Right lung (tissue), 10 donors: ENCODE measurements at places on chromosomes 5 and 9. TPM values are rescaled to one million over a fixed set of nuclear protein-coding genes. Genes with fewer than 3 reads are reported as not detected.

Gene PSMD5
- polyA plus RNA-seq = 46.3 TPM

Gene DNAI1
- 7.0 TPM for polyA plus RNA-seq

Gene SPINK4
- polyA plus RNA-seq = not detected

Gene SAXO1
- polyA plus RNA-seq = 0.31 TPM

DNA sequence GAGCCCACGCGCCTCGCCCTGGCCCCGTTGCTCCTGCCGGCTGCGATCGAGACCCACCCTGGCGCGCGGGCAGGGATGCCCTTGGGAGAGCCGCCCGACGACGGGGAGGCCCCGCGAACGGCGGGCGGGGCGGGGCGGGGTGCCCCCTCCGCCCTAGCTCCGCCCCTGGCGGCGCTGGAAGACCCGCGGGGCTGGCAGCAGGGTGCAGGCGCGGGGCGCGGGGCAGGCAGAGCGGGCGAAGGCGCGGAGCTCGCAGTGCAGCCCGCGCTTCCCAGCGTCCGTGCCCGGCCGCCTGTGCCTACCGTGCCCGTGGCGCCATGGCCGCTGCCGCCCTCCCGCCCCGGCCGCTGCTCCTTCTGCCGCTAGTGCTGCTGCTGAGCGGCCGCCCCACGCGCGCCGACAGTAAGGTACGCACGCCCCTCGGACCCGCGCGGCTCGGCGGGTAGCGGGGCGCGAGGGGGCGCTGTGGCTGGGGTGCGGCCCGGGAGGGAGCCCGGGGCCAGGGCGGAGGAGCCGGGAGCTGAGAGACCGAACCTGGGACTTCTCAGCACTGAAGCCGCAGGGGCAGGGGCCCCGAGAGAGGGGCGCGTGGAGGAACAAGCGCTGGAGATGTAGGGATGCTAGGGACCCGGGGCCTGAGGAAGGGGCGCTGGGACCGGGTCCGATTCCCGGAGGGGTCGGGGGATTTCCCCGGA is at the start of gene OLFML2A:
OLFML2A (plus strand) TSS at position 180 of the 695 bp plus-strand sequence; CDS start at position 318, 138 bp downstream.
- no peak for DNase-seq

GRCh38 chr5:139651853-139652787 is 4.0 kb downstream of the CXXC5 start:
- no peak for DNase-seq

GRCh38 chr5:68172314-68172713 is 43.2 kb upstream of the PIK3R1 start:
- no peak for DNase-seq

DNA sequence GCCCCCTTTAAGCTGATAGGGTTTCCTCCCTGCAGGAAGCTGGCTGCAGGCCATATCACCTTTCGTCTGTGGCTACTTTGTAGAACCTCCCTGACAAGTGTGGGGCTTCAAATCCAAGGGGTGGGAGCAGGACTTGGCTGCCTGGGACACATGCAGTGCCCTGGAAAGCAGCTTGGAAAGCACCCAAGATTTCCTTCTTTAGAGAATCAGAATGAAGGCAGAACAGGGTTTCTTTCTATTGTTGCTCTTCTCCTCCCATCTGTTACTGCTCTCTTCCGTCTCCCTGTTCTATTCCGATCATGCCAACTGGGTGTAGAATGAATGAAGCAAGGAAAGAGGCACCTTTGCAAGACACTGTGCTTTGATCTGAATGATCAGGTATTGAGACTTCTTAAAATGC is 282.2 kb downstream of the MED10 start:
- no peak for DNase-seq

DNA sequence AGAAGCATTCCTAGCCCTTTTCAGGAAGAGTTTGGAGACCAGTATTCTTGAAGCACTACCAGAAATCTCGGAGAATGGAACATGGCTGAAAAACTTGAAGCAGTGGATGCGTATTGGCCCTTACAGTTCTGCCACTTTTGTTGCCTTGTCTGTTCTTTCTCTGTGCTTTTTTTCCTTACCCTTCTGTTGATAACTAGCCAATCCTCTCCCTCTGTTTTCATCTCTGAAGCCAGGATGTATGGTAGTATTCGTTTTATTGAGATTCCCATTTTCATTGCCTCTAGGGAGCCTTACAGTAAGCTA is 564 bp upstream of the CCNH start:
- DNase-seq = no peak

DNA sequence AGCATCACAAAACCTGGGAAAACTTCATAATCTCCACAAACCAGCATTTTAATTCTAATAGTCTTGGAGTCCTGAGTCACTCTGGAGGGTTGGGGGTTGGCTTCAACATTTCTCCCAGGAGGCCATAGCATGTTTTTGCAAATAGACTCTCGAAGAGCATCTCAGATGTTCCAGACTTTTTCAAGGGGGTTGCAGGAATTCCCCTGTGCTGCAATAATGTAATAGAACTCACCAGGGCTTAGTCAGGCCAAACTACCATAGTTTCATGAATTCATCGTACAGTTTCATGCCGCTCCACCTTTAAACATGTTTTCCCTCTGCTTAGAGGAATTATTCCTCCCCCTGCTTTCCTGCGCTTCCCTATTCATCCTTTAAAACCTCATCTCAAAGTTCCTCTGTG is 499.5 kb upstream of the KLF4 start:
- no peak for DNase-seq

- no peak for DNase-seq
Observed at GRCh38 chr5:132334812-132335211, 34.7 kb upstream of the SLC22A5 start.

DNA sequence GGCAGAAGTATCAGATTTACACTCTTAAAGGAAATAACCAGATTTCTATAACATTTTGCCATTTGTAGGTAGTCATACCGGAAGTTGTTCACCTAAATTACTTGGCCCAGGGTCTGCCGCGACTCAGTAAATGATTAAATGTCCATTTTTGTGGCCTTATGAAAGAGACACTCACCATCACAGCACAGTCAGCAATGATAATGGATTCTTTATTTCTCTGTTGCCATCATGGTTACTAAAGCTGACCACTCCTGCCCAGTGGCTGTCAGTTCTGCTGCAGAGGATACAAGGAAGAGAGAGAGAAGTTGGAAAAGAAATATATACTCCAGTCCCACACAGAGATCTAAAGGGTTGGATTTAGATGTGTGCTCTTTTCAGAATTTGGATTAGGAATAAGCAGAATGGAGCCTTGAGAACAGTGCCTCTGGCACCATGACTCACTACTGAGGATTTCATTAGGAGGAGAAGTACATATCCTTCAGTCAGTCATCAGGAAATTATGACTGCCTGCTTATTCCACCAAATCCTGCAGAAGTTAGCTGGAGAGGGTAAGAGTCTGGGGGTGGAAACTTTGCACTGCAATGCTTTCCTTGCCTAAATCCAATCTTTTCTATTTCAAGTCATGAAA is 72.8 kb upstream of the EFNA5 start:
- DNase-seq = no peak

DNA sequence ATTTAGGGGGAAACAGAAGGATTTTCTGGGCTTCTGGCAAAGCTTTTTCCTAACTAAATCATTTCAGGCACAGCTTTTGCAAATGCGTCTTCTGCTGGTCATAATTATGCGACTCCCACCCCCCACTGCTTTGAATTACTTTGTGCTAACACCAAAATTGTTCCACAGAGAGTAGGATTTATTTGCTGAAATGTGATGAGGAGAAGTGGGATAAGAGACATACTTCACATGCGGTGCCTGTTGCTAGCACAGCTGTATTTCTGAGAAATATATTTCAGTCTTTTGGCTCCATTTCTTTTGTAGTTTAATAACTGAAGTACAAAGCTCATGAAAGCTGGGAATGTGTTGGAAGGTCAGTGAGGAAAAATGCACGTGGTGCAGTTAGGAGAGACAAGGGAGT is 83.2 kb upstream of the TAS2R1 start:
- DNase-seq = peak; percentile 76

- no peak for DNase-seq
Observed at GRCh38 chr9:127769929-127770582, 8.4 kb downstream of the SH2D3C start.
